ENCODE measurements at places on chromosomes 1 and 21. TPM values are rescaled to one million over a fixed set of nuclear protein-coding genes. Genes with fewer than 3 reads are reported as not detected.

DNA sequence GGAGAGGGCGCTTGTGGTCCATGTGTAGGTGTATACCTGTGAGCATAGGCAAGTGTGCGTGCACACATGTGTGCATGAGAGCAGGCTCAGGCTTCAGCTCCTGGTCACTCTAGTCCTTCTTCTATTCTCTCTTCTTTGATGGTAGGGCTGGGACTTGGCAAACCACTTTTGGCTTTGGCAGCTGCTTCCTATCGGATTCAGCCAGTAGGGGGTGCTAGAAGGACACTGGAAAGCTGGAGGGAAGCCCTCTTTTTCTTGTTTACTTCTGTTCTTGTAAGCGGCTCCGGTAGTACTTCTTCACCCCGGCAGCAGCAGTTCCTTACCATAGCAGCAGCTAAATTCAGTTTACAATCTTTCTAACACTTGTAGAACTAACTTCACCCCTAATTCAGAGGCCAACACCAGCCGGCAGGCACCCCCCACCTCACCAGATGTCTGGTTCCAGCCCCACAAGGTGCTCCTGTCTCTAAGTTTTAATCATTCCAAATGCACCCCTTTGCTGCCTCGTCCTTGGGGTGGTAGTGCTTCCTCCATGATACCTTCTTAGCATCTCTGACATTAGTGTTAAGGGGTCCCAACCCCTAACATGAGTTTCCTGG lies 25.1 kb downstream of the NENF start:
- no peak overlapping the region for H3K4me3 ChIP-seq
- no peaks in the 10 kb centered on the region for H3K36me3 ChIP-seq
- H3K27me3 ChIP-seq: no peaks in the 10 kb centered on the region

DNA sequence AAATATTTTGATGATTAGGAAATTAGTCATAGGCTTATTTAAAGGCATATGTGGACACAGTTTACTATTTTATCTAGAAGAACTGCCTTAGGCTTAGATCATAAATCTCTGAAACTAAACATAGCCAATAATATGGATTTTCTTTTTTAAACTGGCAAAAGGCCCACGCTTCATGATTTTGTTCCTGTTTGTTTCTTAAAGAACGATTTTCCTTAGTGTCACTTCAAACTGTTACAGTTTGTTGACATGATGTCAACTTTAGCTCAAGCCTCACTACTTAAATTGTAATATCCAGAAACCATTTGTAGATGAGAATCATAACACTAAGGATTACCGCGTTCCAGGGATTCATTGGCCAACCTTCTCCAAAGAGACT lies 322.6 kb downstream of the HHIPL2 start:
- DNase-seq: no peak
- no peak overlapping the region for H3K4me3 ChIP-seq
- no peaks in the 10 kb centered on the region for H3K36me3 ChIP-seq
- no peaks in the 10 kb centered on the region for H3K4me1 ChIP-seq
- no peaks in the 10 kb centered on the region for H3K27me3 ChIP-seq

DNA sequence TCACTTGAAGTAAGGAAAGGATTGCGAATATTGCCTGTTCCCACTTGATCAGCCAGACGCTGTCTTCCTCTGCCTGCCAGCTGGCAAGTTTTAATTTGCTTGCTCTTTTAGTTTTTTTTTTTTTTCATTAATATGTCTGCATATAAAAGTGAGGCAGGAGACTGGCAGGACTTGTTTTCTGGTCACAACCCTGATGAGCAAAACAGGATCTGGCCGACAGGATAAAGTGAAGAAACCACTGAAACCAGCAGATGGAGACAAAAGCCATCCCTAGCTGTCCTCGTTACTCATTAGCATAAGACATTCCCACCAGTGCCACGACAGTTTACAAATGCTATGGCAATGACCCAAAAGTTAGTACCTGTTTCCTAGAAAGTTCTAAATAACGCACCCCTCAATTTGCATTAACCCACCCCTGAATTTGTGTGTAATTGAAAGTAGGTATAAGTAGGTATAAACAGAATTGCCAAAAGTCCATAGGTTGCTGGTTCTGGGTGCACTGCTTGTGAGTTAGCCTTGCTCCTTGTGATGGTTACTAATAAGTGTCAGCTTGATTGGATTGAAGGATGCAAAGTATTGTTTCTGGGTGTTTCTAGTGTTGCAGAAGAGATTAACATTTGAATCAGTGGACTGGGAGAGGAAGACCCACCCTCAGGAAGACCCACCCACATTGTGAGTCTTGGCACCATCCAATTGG lies 60.8 kb downstream of the ZNF684 start:
- no peak overlapping the region for H3K4me3 ChIP-seq
- no peaks in the 10 kb centered on the region for H3K27me3 ChIP-seq
- no peaks in the 10 kb centered on the region for H3K36me3 ChIP-seq
- DNase-seq: no peak
- H3K4me1 ChIP-seq: no peaks in the 10 kb centered on the region
- no peak overlapping the region for H3K27ac ChIP-seq

- H3K4me3 ChIP-seq: no peak overlapping the region
- DNase-seq: no peak
- no peak overlapping the region for H3K27ac ChIP-seq
- H3K4me1 ChIP-seq: no peaks in the 10 kb centered on the region
- no peaks in the 10 kb centered on the region for H3K27me3 ChIP-seq
Observed at GRCh38 chr1:35448344-35448801, 108.8 kb downstream of the KIAA0319L start.

- no peak overlapping the region for H3K4me3 ChIP-seq
- peaks cover 11% of the 10 kb centered on the region for H3K4me1 ChIP-seq
- H3K27ac ChIP-seq: no peak overlapping the region
- no peaks in the 10 kb centered on the region for H3K27me3 ChIP-seq
- no peaks in the 10 kb centered on the region for H3K36me3 ChIP-seq
Observed at GRCh38 chr1:27395441-27396195, 3.2 kb downstream of the GPR3 start.

DNA sequence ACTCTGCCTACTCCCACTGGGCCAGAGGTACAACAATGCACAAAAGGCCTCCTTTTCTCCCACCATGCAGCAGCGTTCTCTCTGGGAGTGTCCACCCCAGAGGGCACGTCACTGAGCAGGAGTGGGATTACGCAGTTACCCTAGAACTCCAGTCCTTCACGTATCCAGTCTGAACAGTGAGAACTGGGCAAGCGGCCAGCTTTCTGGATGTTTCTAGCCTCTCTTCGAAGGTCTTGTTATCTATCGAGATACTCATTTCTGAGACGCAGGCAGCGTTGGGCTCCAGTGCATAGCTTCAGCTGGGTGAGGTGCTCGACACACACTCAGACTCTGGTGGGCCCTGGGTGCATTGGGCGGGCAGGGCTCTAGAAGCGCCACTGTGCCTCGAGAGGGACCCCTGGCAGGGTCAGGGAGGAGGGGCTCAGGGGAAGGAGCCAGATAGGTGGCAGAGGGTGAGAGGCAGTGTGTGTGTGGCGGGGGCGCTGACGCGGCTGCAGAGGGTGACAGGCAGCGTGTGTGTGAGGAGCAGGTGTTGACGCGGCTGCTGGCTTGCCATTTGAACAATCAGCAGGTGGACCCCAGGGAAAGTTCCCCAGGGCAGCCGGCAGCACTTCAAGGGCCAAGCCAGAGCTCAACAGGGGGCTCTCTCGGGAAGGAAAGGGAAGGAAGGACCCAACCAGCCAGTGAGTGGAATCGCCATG lies 27.9 kb downstream of the PRDM15 start:
- no peak overlapping the region for H3K4me3 ChIP-seq
- no peaks in the 10 kb centered on the region for H3K4me1 ChIP-seq
- no peaks in the 10 kb centered on the region for H3K27me3 ChIP-seq

DNA sequence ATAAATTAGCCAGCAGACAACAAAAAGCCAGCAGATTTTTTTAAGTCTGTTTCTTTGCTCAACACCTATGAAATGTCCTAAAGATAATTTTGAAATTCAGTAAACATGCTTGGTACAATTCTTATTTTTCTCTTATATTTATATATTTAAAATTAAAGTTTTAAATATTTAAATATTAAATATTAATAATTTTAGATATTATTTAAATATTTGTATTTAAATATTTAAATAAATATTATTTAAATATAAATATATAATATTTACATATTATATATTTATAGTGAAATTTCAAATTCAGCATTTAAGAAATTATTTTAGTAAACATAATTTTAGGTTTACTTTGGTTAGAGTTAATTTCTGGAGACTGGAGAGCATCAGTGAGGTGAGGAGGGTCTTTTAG lies 1554.2 kb downstream of the NCAM2 start:
- DNase-seq: no peak
- no peak overlapping the region for H3K4me3 ChIP-seq
- no peaks in the 10 kb centered on the region for H3K36me3 ChIP-seq
- H3K27me3 ChIP-seq: no peaks in the 10 kb centered on the region
- no peaks in the 10 kb centered on the region for H3K4me1 ChIP-seq
- no peak overlapping the region for H3K27ac ChIP-seq

GRCh38 chr1:27087371-27088220 lies 67.3 kb downstream of the SLC9A1 start:
- no peak overlapping the region for H3K4me3 ChIP-seq
- H3K27me3 ChIP-seq: no peaks in the 10 kb centered on the region
- H3K36me3 ChIP-seq: no peaks in the 10 kb centered on the region
- no peaks in the 10 kb centered on the region for H3K4me1 ChIP-seq

GRCh38 chr1:162939035-162939434 lies 78.1 kb upstream of the CCDC190 start:
- H3K4me1 ChIP-seq: no peaks in the 10 kb centered on the region
- no peaks in the 10 kb centered on the region for H3K27me3 ChIP-seq
- DNase-seq: no peak
- no peak overlapping the region for H3K27ac ChIP-seq
- no peaks in the 10 kb centered on the region for H3K36me3 ChIP-seq

GRCh38 chr1:214396330-214396729 lies 115.4 kb downstream of the SMYD2 start:
- DNase-seq: no peak
- no peaks in the 10 kb centered on the region for H3K36me3 ChIP-seq
- H3K4me1 ChIP-seq: no peaks in the 10 kb centered on the region

DNA sequence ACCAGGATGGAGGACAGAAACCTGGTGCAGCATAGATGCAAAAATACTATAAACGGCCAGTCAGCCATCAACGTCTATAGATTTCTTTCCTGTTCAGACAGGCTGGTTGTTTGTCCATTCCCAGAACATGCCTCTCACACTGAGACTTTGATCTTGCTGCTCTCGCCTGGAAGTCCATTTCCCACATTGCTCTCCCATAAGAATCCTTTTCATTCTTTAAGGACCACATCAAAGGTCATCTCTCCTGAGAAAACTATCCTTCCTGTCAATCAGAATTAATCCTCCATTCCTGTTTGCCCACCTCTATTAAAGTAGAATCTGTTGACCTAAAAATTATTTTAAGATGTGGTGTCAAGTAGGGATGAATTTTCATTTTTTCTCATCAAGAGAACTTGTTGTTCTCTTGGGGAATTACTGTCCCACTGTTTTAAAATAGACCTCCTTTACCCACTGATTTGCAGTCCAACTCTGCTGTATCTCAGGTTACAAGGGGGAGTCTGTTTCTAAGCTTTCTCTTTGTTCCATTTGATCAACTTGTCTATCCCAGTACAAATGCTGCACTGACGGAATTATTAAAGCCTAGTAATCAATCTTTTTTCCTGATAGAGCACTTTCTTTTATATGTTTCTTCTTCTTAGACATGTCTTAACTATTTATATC lies 172.7 kb downstream of the PATJ start:
- H3K4me1 ChIP-seq: no peaks in the 10 kb centered on the region
- H3K36me3 ChIP-seq: peaks cover 14% of the 10 kb centered on the region
- no peaks in the 10 kb centered on the region for H3K27me3 ChIP-seq
- H3K4me3 ChIP-seq: no peak overlapping the region
- no peak overlapping the region for H3K27ac ChIP-seq
- DNase-seq: no peak

GRCh38 chr1:156153362-156153761 lies at the start of gene SEMA4A:
Gene SEMA4A (plus strand): TSS chr1:156153585. CDS start chr1:156154579, 994 bp downstream.
- no peak for DNase-seq
- H3K4me1 ChIP-seq: no peaks in the 10 kb centered on the region
- no peaks in the 10 kb centered on the region for H3K27me3 ChIP-seq

Gene CELA3A
- total RNA-seq: not detected

Gene ITLN2
- total RNA-seq: 62.0 TPM

Gene CLCA4
- total RNA-seq: 113 TPM

Gene EIF2D
- 39.6 TPM for total RNA-seq

Gene FNDC10
- total RNA-seq: 4.8 TPM

Gene NKAIN1
- not detected for total RNA-seq
